Lower lobe of right lung (tissue), 2 donors: ENCODE measurements at places on chromosomes 11 and 22.

- no peak for DNase-seq
Observed at GRCh38 chr22:44313385-44314006, 745 bp upstream of the SHISAL1 start.

DNA sequence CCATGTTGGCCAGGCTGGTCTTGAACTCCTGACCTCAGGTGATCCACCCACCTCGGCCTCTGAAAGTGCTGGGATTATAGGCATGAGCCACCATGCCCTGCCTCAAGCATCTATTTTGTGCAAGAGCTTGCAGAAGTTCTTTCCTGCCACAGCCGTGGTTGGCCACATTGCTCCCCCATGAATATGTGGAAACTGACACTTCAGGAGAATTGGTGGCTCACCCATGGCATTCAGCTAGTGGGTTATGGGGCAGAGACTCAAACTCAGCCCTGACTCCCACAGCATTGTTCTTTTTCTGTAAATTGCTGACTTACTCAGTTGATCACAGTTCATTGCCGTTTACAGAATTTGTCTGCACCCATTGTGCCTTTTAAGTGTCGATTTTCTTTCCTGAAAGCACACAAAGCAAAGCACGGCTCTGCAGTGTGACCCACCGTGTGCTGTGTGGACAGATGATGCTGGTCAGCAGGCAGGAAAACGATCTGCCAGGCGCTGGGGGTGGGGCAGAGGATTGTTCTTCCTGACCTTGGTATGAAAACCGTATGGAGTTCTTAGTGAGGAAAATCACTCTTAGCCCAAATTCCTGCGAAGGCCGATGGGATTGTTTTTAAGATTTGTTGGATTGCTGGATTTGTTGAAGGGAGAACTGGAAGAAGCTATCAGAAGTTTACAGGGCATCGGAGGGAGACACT is 115.6 kb downstream of the PTPRJ start:
- no peak for DNase-seq

DNA sequence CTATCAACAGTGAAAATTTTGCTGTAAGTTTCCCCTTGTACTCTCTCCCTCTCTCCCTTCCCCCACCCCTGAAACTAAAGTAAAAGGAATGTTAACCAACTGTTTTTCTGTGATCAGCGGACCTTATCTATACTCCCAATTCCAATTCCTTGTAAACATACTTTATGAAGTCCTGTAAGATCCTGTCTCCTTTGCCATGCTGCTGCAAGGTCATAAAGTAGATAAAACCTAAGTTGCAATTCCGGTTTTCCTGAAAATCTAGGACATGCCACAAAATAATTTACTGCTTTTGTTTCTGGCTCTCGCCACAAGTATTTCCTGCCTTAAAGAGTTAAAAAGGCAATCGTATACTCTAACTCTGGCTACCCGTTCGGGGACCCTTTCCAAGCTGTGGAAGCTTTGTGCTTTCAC is 1469.0 kb downstream of the LRRC4C start:
- no peak for DNase-seq

DNA sequence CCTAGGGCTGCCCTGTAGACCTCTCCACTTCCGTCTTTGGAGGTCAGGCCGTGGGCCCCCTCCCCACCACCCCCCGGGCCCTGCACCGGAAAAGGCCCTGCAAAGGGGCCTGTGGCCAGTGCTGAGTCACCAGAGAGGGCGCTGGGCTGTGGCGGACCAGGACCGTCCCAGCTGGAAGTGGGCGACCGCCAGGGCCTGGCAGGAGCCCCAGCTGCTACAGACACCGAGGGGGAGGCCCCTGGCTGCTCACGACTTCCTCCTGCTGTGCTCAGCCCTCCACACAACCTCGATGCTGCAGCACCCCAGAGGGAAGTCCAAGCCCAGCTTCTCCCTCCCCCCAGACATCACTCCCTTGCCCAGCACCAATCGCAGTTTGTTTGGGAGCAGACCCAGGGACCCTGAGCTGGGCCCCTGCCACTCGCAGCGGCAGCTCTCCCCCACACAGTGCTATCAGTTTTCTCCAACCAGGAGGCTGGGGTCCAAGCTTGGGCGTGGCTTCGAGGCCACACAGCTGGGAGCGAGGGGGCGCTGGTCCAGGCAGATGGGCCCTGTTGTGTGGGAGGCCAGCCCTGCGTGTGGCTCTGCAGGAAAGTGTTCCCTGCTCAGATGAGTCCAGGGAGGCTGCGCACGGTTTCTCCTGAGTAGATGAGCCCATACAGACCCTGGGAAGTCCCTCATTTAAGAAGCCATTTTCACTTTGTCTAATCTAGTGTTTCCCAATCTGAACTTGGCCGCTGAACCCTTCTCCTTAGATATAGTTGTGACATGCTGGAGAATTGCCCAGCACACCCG is 5.6 kb upstream of the SH3BP1 start:
- peak; percentile 89 for DNase-seq

DNA sequence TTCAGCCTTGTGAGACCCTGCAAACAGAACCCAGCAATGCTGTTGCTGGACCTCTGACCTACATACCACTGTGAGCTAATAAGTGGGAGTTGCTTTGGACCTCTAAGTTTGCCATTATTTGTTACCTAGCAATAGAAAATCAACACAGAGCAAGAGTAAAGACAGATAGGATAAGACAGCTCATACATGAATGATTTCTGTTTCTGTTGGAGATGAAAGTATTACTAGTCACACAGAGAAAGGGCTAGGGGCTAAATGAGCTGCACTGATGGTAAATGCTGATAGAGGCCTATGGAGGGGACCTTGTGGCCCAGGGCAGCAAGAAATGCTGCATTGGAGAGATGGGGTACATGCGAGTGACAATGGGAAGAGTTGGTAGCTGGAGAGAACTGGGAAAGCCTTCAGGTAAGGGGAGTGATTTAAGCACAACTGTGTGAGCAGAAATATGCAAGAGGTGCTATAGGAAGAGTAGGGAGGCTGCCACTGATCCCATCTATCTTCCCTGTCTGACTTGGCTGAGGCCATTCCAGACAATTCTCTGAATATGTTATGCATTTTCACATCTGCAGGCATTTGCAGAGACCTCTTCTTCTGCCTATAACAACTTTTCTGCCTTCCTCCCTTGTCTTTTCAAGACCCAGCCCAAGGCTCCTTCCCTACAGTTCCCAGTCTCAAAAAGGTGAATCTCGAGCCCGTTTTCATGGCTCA is 46.1 kb upstream of the SYN3 start:
- DNase-seq: no peak

DNA sequence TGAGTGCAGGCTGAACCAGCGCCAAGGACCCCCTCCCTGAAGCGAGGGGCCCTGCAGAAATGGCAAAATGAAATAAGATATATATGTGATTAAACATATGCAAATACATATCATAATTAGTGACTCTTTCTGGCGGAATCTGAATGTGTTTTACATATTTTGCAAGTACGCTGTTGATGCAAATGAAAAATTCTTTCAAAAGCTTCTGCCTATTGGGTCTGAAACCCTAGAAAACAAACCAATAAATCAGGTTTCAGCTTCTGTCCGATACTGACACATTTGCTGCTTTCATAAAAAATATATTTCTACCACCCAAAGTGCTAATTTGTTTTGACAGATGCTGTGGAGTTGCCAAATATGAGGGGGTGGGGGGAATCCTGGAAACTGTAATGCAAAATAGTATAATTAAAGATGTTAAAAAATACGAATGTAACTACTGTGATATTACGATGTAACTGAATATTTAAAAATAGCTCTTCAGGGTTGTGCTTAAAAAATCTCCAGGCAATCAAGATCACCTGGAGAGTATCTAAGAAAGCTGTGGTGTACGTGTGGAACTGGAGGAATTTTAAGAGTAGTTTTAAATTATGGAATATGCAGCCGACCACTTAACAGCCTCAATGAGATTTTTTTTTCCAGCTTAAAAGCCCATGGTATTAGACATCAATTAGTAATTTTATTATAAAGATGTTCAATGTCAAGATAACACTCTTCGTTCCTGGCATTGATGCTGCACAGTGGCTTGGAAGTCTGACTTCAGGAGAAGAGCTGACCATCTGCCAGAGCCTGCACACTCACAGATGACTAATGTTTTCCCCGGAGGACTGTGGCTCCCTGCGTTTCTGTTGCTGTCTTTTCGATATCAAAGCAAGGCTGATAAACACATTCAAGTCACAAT is 122.2 kb upstream of the RCN1 start:
- DNase-seq: no peak

GRCh38 chr11:31619980-31620379 is 110.4 kb downstream of the ELP4 start:
- DNase-seq: no peak

DNA sequence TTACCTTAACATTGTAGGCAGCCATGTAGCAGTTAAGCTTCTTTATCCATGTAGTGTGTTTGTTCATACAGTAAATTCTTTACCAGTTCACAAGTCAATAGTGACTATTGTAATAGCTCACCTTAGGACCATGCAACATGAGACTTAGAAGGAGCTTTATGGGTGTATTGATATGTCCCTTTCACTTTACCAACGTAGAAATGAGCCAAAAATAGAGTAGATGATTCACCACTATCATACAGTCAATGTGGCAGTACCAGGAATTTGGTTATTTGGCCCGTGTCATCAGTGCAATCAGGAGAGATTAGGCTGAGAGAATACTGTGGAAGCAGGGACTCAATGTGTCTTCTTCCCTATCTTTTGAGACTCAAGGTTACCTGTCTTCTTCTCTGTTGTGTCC is 4.7 kb downstream of the ZDHHC13 start:
- DNase-seq: no peak
